Right kidney (tissue), 9 donors: ENCODE measurements at places on chromosomes 3 and 15.

DNA sequence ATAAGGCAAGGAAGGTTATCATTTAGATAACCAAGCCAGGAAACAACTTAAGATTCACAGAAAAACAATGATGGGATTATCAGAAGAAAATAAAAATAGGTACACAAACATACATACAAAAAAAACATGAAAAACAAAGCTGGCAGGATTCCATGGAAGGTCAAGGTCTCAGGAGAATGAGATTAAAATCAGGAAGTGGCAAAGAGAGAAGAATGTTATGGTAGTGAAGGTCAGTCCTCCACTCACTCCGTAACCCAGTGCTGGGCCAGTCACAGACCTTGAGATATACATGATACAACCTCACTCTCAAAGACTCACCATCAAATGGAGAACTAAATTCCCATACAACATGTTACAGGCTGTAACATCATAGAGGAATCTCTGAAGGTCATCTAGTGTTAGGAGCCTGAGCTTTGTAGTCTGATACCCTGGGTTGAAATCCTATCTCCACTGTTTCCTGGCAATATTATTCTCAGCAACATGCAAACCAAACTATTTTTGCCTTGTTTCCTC, 93.9 kb downstream of the CTNNB1 start:
- DNase-seq, result no peak

DNA sequence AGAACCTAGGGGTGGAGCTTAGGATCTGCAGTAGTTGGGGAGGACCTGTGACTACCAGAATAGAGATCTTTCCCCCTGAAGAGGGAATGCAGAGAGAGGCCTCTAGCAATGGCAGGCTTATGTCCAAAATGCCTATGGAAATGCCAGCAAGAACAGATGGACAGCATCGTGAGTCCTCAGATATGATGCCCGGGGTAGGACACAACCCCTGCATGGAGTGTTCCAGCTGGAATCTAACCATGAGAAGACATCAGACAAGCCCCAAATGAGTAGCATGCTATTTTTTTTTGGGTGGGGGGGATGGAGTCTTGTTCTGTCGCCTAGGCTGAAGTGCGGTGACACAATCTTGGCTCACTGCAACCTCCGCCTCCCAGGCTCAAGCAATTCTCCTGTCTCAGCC, 111.5 kb downstream of the ITPR1 start:
- DNase-seq, result no peak

DNA sequence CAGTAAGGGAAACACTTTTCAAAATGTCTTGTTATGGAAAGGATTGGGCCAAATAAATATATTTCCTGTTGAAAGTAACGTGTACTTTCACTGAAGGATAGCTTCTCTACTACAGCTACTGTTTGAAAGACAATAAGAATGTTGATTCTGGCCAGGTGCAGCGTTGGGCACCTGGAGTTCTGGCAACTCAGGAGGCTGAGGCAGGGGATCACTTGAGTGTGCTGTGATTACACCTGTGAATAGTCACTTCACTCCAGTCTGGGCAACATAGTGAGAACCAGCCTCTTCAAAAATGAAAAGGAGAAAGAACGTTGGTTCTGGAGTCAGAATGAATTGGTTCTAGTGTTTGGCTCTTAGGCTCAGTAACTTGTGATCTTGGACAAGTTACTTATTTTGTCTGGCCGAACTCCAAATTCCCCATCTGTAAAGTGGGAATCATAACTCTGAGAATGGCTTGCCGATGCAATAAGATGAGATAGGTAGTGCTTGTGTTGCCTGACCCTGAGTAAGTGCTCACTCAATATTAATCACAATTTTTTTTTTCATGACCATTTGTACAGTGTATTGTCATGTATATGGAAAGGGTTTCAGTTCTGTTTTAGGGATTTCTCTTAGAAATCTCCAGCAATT, 310.8 kb downstream of the PTPRG start:
- DNase-seq, result no peak

DNA sequence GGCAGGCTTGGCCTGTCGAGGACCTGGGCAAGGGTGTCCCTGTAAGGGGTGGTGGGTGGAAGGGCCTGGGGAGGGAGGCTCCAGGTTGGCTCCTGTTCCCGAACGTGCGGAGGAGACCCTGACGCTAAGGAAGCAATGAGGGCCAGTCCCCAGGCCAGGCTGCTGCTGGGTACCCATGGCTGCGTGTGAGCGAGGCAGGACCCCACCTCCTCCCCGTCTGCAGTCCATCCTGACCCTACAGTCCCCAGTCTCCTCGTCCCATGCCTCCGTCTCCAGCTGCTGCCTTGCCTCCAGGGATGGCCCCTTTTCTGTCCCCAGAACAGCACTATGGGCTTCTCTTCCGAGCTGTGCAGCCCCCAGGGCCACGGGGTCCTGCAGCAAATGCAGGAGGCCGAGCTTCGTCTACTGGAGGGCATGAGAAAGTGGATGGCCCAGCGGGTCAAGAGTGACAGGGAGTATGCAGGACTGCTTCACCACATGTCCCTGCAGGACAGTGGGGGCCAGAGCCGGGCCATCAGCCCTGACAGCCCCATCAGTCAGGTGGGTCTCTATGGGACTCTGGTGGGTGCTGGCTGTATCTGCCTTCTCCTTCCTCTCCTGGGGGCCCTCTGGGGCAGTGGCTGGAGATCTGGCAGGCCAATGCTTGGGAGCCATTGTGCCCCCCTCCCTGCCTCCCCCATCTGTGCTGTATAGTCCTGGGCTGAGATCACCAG, 571 bp downstream of the FES start:
- DNase-seq, result no peak

DNA sequence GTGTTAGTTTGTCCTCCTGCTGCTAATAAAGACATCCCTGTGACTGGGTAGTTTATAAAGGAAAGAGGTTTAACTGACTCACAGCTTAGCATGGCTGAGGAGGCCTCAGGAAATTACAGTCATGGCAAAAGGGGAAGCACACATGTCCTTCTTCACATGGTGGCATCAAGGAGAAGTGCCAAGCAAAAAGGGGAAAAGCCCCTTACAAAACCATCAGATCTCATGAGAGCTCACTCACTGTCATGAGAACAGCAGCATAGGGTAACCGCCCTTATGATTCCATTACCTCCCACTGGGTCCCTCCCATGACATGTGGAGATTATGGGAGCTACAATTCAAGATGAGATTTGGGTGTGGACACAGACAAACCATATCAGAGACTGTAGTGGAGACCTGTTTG, 27.0 kb downstream of the TM2D3 start:
- DNase-seq, result no peak

DNA sequence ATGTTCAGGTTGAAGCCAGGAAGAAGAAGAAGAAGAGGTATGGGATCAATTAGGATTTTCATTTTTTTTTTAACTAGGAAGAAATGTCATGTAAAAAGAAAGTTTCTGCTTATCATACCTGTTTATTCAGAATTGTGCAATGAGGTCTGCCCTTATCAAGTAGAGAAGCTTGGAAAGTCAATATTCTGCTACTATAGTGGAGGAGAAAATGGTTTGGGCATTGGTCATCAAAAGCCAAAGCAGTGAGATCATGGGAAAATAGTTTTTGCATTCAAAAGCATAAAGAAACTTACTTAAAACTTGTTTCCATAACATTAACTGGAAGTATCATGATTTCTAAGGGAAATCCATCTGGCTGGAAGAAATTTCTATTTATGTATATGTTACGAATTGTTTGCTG, 1239.2 kb downstream of the NSUN3 start:
- DNase-seq, result no peak

GRCh38 chr3:76442374-76442915, 597.5 kb upstream of the ROBO2 start:
- DNase-seq, result no peak

- no peak for DNase-seq
These were observed 825.7 kb downstream of the SQOR start for GRCh38 chr15:46460431-46461094.

DNA sequence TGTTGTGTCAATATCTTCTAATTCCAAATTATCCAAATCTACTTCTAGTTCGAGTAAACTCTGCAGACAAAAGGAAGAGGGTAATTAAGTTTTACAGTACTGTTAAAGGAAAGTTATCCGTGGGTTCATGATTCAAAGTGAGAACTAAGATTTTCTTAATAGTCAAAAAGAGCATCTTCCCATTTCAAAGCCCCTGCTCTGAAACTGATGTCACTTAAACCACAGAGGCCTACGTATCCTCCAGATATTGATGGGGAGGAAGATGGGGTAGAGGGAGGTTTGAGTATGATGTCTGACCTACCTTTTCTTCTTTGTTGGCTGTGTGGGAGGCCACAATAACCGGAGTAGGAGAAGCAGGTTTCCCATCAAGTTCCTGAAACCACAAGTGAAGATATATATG, 14.1 kb downstream of the MRPS22 start:
- no peak for DNase-seq

DNA sequence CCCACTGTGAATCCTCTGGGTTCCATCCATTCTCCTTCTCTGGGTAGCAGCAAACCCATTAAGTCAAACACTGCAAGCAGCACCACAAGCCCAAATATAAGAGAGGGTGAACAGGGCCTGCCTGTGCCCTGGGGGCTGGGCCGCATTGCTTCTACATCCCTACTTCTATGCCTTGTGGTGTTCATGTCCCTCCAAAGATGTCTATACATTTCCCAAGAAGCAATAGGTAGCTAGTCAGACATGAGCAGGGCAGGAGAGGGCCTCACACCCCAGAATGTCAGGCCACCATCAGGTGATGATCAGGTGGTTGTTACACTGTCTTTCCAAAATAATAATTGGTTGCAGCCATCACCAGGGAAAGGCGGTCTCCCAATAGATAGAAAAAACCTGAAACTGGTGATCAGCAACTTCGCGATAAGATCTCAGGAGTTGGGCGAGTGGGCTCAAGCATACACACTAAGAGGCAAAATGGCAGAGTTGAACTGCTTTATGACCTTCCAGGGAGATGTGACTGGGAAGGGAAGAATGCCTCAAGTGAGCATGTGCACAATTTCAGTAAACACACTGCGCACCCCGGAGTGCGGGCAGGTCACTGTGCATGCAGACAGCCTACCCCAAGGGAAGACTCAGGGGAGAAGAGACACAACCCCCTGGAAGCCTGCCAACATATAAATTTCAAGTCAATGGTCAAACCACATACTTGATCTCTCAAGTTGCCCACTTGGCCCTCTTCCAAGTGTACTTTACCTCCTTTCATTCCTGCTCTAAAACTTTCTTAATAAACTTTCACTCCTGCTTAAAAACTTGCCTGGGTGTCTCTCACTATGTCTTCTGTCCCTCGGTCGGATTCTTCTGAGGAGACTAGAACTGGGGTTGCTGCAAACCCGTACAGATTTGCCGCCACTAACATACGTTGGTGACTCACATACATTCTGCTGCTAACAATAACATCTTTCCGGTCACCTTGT, 39.9 kb downstream of the KLF15 start:
- no peak for DNase-seq

DNA sequence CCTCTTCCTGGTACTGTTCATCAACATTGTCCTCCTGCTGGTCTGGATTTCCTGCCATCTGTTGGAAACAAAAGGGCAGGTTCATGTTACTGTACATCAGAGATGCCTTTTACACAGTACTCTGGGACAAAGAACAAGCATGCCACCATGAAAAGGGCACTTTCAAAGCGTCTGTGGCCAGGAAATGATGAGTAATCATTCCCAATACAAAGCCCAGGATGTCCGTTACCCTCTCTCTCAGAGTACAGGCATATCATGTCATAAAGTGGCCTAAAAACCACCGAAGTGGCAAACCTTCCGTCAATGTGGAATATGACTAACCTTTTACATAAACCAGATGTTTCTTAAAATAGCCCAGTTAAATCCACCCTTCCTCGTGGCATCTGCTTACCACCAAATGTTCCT, 71.2 kb downstream of the GOLIM4 start:
- no peak for DNase-seq

- DNase-seq, result no peak
These were observed 291.6 kb downstream of the ADAMTS17 start for GRCh38 chr15:100049936-100050876.

- no peak for DNase-seq
These were observed 37.0 kb upstream of the CASR start for GRCh38 chr3:122146466-122146865.

GRCh38 chr3:143170074-143170473, 50.5 kb downstream of the CHST2 start:
- no peak for DNase-seq

DNA sequence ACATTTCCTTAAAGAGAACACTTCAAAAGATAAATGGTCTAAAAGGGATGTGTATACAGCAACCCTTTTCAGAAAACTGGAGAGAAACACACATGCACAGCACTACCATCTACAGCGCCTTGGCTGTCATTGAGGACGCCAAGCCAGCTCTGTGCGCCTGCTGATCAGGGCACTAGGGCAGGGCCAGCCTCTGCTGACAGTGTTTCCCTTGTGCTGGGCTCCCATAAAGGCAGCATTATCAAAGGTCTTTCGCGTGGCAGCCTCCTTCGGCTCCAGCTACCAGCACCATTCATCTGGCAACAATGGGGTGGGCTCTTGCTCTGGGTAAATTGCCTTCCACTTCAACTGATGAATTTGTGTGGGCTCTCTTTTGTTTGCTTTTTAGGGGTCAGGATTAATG, 53.4 kb downstream of the LDHAL6B start:
- DNase-seq, result no peak

GRCh38 chr3:123081718-123082369, 15.0 kb downstream of the PDIA5 start:
- DNase-seq, result no peak

- DNase-seq, result no peak
These were observed 751.5 kb downstream of the SQOR start for GRCh38 chr15:46386356-46386755.

DNA sequence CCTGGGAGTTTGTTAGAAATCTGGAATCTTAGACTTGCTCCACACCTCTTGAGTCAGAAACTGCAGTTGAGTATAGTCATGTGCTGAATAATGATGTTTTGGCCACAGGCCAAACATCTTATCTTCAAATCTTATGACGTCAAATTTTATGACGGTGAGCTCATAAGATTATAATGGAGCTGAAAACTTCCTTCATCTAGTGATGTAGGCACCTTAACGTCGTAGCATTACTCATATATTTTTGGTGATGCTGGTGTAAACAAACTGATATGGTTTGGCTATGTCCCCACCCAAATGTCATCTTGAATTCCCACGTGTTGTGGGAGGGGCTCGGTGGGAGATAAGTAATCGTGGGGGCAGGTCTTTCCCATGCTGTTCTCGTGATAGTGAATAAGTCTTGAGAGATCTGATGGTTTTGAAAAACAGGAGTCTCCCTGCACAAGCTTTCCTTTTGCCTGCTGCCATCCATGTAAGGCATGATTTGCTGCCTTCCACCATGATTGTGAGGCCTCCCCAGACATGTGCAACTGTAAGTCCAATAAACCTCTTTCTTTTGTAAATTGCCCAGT, 268.0 kb upstream of the PROK2 start:
- no peak for DNase-seq

GRCh38 chr15:84886984-84887299, 2.5 kb downstream of the SLC28A1 start:
- no peak for DNase-seq
